ENCODE measurements at places on chromosomes 11 and 22. TPM values are rescaled to one million over a fixed set of nuclear protein-coding genes. Genes with fewer than 3 reads are reported as not detected.

- no peak for DNase-seq
Measured at GRCh38 chr11:97359016-97359415, 969.2 kb downstream of the JRKL start.

DNA sequence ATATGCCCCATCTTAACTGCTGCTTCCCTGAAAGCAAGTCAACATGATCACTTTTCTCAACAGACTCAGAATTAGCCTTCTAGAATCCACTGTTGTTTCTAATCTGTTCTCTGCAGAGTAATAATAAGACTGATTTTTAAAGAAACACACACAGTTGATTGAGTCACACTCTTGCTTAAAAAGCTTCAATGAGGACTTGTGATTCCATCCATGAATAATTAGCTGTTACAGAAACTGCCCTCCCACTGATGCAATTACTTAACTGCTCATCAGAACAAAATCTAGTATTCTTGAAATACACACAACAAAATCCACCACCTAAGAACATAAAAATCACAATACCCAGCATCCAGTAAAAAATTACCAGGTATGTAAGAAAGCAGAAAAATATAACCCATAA lies 100.5 kb upstream of the TIMP3 start:
- DNase-seq: no peak

DNA sequence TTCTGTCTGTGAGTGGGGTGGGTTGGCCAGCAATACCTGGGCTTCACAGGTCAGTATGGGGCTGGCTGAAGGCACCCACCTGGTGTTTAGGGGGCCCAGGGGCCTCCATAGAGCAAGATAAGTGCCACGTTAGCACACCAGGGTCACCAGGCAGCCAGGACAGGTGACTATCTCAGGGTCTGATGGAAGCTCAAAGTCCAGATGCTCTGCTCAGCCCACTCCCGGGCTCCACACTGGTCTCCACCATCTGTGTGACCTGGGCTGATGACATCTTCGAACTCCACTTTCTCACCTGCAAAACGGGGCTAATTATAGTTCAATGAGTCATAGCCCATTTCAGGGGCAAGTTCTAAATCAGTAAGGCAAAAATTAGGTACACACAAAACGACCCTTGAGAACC lies 39.4 kb upstream of the PRDM11 start:
- DNase-seq: no peak

GRCh38 chr22:32706149-32706548 lies 95.4 kb upstream of the TIMP3 start:
- DNase-seq: peak; percentile 29

DNA sequence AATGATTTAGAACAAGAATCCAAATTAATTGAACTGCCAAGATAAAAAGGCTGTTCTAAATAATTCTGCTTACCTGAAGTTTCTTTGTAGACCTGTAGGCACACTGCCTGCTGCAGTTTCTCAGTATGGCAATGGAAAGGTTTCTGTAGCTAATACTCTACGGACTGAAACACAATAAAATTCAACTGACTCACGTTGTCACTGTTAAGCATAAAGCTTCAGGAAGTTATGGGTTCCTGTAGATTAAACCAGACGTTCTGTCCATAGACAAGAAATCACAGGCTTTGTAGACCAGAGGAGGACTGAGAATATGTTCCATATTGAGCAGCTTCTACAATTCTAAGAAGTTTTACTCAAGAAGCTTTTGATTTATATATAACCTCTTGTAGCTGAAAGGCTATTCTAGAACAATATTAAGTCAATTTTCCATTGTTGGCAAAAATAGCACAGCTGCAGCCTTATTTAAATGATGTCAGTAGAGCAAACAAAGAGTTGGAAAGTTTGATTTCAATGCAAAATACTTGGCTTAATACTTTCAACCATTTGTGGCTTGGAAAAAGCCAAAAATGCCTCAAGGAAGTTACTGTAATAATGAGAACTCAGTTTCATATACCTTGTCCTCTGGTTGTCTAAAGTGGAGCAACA lies at the start of gene GLYATL2:
GLYATL2 (minus strand) TSS at position 344 of the 645 bp plus-strand sequence. CDS start 5,092 bp downstream, outside the sequence.
- no peak for DNase-seq

DNA sequence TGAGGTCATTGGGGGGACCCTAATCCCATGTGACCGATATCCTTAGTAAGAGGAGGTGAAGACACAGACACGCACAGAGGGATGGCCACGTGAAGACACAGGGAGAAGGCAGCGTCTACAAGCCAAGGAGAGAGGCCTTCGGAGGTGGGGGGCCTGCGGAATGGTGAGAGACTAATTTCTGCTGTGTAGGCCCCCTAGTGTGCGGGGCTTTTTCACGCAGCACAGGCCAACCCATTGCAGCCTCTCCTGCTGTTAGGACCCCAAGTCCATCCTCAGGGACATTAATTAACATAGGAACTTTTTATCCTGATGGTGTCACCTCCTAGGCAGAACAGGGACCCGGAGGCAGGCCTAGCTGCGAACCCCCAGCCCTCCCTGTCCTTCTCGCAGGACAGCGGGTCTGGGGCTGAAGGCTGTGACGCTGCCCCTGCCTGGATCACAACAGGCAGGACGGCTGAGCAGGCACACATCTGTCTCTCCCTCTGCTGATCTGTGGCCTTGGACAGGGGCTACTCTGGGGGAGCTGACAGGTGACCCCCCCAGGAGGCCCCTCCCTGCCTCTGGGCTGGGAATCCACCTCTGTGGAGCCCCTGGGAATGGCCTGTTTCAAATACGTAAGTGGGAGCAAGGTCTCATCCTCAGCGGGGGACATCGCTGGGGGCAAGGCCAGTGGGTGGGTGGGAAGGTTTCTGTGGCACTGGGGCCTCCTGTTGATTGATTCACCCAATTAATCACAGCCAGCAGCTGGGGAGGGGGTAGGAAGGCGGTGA lies 7.9 kb downstream of the ASCL2 start:
- no peak for DNase-seq

- DNase-seq: no peak
Measured at GRCh38 chr11:495537-495931, 11.5 kb downstream of the RNH1 start.

DNA sequence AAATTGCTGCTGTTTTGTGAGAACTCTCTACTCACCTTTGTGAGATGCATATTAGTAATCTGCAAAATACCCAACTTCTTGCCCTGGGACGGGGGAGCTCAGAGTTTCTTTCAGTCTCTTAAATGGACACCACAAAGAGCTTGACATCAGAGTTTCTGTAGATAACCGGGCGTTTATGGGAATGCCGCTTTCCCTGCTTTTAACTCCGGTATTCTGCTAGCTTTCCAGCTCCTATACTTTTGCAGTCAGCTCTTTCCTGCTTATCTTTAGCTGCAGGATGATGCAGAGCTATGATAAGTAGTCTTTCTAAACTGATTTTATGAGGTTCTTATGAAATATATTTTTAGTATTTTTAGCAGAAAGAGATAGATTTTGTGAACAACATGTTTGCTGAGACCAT lies 154.6 kb upstream of the SORL1-AS1 start:
- DNase-seq: no peak

The NPTXR gene
- total RNA-seq: 2.5 TPM

The UBE4A gene
- 36.1 TPM for total RNA-seq

All from neural progenitor cell (in vitro differentiated cells).